Stimulated activated CD8-positive, alpha-beta memory T cell treated with anti-CD3 and anti-CD28 coated beads, Interleukin-4, amount 100 ng/mL, for 1 hour (primary cell): ENCODE measurements at places on chromosomes 2 and 18.

GRCh38 chr2:3503483-3503882 is 15.8 kb downstream of the ADI1 start:
- DNase-seq, result no peak

DNA sequence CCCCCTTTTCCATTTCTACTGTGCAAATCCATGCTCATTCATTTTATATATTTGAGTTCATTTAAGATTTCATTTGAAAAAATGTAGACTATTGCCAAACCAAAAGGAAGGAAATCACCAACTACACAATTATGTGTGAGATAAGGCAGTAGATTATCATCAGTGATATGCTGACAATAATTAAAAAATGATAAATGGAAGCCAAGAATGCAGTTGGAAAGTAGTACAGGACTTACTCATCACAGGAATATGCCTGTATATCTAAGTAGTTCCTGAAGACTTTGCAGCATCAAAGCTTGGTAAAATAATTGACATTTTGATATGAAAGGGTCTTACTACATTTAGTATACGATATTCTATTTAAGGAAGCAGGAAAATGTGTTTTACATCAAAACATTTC is 166.1 kb upstream of the OTX1 start:
- DNase-seq, result no peak

GRCh38 chr2:20093263-20094141 is 42.1 kb upstream of the LAPTM4A start:
- DNase-seq, result no peak

DNA sequence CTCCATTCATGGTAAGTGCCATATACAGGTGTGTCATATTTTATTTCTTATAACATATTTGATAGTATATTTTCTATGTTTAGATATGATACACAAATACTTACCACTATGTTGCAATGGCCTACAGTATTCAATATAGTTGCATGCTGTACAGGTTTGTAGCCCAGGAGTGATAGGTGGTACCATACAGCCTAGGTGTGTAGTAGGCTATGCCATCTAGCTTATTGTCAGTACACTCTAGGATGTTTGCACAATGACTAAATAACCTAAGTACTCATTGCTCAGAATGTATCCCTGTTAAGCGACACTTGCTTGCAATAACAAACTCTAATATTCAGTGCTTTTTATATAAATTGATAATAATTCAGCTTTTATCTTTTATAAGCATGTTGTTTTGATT is 563.1 kb upstream of the LINC00305 start:
- DNase-seq, result no peak

DNA sequence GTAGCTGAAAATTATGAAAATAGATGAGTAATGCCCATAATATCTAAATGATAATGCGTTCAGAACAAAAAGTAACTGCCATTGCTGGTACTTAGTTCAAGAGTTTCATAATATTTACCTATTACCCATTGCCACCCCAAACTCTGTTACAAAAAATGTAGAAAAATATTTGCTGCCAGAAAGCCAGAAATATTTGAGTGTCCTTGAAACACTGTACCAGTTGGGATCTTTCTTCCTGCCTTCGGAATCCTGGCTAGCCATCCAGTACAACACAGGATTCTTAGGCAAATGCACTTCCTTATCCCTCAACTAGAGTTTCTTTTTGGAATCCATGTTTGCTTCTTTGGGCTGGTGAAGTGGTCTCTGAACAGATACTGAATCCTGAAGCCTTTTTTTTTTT is 207.1 kb downstream of the MCFD2 start:
- no peak for DNase-seq

GRCh38 chr2:196075196-196075595 is 6.6 kb upstream of the DNAH7 start:
- DNase-seq, result no peak

- no peak for DNase-seq
Measured at GRCh38 chr2:198873503-198874471, 584.0 kb downstream of the SATB2 start.

GRCh38 chr2:141341444-141341843 is 789.4 kb downstream of the LRP1B start:
- no peak for DNase-seq

DNA sequence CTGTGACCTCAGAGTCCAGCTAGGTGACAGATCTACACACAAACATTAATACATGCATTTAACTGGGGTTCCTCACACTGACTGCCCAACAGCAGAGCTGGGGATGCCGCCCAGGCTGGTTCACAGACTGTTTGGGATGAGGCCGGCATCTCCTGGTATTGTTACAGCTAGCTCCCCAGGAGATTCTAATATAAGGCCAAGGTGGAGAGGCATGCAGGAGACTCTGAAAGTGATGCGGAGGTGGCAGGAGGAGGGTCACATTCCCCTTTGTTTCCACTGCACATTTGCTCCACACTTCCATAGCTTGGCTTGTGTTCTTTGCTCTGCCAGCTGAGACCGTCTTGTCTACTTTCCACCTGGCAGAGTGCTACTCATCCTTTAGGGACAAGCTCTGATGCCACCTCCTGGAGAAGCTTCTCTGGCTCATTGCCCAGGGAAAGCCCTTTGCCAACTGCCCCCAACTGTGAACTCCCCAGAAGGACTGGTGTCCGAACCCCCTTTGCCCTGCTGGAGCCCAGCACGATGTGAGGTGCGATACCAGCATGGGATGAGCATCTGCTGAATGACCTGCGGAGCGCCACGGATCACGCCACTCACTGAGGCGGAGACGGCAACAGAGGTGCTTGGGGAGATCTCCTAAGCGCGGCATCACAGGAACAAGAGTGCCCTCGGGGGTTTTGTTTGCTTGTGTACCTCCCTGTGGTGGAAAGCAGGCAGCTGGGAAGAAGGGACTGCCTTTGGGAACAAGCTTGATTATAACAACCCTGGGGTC is 88.8 kb downstream of the UXS1 start:
- no peak for DNase-seq
